ENCODE measurements at places on chromosomes 5 and 9.

GRCh38 chr9:90727488-90727887 lies 74.1 kb upstream of the SYK start:
- no peak for DNase-seq

DNA sequence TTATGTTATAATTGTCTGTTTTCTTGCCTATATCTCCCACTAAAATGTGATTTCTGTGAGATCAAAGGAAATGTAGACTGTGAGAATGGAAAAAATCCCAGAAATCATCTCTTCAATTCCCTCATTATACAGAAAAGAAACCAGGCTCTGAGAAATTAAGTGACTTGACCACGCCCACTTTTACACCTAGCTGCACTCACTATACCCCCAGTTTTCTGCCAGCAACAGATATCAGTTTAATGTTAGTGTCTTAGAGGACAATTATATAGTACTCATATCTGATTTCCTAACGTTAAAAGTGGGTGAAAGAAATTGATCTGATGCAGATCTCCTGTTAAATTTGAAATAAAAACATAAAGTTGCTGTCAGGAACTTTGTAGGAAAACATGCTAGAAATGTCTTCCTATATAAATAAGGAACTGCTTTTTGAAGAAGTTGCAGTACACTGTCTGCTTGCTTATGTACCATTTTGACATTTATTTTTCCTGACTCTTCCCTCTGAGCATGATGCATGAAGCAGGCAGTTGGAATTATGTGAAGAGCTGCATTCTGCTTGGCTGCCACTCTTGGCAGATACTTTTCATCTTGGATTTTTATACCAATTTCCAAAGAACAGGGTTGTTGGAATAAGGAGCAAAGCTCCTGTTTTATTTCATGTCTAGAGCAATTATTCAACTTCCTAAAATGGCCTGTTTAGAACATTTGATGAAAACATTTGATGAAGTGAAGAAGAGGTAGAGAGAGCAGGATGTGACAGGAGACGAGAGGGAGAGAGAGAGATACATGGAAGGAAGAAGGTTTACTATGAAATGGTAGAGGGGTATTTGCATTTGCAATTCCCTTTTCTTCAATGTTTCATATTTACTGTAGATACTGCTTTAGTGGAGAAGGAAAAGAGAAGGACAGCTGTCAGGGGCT lies 57.3 kb upstream of the RICTOR start:
- no peak for DNase-seq

DNA sequence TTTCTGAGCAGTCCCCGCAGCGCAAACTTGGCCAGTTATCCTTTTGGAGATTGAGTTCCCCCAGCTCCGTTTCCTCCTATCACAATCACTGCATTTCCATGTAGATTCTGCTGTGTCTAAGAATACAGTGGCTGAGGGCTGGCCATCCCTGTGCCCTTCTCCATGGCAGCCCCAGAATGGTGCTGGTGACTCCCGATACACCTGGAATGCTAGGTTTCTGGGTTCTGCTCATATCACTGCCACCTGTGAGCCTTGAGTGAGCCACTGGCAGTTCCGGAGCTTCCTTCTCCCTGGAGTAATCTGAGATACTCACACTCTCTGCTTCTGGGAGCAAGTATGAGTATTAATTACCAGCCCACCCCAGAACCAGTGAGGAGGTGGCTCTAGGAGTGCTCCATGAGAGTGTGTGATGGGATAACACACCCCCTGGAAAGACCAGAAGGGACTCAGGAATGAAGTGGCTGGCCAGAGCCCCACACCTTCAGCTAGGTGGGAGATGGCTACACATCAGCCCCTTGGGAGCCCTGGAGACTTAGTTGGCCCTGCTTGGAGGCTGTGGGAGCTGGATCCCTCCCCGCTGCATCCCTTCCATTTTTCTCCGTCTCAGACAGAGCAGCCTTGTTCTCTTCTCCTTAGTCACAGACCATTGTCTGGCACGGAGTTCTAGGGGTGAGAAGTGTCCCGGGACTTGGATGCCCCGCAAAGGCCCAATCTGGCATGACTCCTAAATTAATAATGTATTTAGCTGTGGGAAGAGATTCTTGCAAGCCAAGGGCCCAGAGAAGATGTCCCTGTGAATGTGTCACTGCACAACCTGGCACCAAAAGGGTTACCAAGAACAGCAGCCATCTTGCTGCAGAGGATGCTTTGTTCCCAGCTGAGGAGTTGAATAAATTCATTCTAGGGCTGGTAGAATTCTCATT lies 4.9 kb downstream of the PCDHGC5 start:
- no peak for DNase-seq

- peak; percentile 10 for DNase-seq
Observed at GRCh38 chr9:89309608-89310474, 1.2 kb upstream of the CKS2 start.

DNA sequence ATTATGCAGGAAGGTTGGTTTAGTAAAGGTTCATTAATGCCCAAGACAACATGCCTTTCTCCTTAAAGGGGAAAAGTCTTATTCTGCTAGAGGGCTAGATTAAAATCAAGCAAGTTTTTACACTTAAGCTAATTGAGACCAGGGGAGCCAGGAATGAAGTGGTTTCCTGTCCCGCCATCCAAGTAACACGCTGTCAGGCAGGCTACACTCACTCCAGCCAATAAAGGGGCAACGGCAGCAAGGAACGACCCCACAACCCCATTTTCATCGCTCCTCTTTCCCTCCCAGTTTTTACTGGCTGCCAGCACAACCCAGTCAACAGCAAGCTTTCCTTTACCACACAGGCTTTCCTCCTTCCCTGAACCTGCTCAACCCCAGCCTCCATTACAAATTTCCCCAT lies 225.1 kb downstream of the DCP2 start:
- no peak for DNase-seq

GRCh38 chr5:96816411-96816939 lies 8.7 kb upstream of the ERAP1 start:
- no peak for DNase-seq

DNA sequence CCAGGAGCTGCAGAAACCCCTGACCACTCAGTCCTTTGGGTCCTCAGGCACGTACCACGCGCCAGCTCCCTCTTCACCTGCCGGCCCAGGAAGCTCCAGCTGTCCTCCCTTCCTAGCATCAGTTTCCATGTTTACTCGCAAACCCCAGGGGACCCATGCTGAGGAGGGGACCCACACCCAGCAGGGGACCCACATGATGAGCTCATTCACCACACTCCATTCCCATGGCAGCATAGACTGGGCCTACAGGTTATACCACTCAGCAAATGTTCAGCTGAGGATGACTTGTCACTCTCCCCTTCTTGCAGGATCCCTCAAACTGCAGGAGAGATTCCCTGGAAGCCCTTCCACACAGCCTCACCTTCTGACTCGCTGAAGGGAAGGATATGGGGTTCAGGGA lies 73.5 kb upstream of the GALNT10 start:
- DNase-seq, result no peak

DNA sequence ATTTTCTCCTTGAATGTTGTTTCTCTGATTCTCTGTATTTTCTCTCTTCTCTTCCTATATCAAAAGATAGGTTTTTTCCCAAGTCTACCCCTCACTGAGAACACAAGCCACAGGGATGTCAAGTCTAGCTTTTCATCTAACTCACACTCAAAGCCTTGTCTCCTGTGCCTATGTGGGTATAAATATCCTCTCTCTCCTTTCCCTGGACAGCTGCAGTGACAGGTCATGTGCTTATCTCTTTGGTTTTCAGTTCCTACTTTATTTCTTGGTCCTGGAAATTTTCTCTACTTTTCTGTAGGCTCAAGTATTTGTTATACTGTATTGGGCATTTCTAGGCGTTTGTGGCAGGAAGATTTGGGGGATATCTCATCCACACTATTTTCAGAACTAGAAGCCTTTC lies 182.4 kb upstream of the MVB12B start:
- no peak for DNase-seq

DNA sequence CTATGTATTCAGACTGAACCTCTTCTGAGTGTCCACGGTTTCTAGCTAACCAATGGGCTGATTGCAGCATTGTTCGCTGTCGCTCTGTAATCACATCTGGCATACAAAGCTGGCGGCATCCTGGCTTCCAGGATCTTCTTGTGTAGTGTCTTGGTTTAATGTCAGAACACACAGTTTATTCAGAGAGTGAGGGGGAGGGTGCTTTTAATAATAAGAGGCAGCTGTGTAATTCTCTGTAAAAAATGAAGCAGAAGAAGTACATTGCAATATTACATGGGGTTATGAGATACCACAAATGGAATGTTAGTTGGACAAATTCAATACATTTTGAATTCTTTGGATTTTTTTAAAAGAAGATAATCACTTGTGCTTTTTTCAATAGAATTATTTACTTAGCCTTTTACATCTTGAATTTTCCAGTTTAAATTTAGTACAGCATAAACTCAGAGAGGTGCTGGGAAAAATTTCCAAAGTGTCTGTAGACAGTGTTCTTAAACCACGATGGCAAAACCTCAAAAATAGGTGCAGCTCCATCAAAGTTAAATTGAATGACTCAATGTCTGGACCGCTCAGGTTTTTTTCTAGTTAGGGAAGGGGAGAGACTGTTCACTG lies 206.0 kb downstream of the PCSK1 start:
- no peak for DNase-seq

DNA sequence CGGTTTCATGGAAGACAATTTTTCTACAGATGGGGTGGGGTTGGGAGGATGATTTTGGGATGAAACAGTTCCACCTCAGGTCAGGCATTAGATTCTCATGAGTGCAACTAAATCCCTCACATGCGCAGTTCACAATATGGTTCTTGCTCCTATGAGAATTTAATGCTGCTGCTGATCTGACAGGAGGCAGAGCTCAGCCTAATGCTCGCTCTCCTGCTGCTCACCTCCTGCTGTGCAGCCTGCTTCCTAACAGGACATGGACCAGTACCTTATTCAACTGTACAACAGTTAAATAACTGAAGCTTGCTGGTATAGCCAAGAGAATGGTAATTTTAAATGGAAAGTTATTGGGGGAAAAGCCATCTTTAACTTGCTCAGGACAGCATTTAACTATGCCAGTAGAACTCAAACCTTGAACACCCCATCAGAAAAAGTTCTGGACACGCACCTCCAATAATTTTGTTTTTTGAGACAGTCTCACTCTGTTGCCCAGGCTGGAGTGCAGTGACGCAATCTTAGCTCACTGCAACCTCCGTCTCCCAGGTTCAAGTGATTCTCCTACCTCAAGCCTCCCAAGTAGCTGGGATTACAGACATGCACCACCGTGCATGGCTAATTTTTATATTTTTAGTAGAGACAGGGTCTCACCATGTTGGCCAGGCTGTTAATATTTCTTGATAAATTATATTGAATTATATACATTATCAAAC lies 27.7 kb downstream of the HMGCR start:
- DNase-seq, result no peak

- no peak for DNase-seq
Observed at GRCh38 chr5:59317023-59317773, 576.3 kb downstream of the PDE4D start.

- DNase-seq, result peak; percentile 6
Observed at GRCh38 chr9:122051351-122052321, 41.5 kb downstream of the TTLL11 start.

GRCh38 chr5:124660229-124661093 lies 86.0 kb downstream of the ZNF608 start:
- DNase-seq, result no peak

- DNase-seq, result peak; percentile 56
Observed at GRCh38 chr9:114898741-114899140, 31.6 kb downstream of the TNFSF8 start.

DNA sequence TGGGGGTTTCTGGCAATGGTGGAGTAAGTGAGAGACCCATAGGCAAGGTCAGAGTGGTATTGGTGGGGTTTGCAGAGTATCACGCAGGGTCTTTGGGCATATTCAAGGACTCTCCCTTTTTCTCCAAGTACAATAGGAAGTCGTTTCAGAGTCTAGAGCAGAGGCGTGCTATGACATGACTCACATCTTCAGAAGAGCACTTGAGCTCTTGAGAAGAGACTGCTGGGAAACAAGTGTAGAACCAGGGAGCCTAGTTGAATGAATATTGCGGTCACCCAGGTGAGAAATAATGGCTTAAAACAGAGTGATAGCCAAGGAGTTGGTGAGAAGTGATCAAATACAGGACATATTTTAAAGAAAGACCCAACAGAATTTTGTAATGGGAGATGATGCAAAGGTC lies 813.4 kb downstream of the TLE1 start:
- no peak for DNase-seq

DNA sequence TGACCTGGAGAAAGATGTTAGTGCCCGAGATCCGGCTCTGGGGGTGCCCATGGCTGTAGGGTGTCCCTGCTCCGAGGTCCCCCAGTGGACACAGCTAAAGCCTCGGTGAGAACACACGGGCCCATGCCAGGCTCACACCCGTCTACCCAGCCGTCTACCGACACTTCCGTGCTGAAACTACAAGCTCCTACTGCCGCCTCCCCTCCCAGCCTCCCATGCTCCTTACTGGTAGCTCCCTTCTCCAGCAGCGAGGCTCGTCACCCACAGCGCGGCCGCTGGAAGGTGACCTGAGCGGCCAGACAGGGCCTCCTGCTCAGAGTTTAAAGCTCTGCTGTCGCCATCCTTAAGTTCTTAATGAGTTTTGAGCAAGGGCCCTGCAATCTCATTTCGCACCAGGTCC lies 33.2 kb upstream of the CLPTM1L start:
- DNase-seq, result no peak

DNA sequence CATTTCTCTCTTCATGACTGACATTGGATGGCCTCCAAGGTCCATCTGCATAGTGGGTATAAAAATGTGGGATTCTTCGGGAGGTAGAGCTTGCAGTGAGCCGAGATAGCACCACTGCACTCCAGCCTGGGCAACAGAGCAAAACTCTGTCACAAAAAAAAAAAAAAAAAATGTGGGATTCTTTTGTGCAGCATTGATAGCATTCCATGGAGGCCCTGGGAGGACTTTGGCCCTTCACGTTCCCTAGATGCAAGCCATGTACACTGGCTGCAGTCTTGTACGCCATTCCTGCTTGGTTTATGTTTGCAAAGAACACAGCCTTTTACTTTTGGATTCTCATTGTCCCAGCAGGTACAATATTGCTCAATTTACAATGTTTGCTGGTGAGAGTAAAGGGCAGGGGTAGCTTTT lies 157.8 kb downstream of the SLCO4C1 start:
- DNase-seq, result no peak

- DNase-seq, result no peak
Observed at GRCh38 chr9:128148509-128149000, 698 bp upstream of the LCN2 start.

DNA sequence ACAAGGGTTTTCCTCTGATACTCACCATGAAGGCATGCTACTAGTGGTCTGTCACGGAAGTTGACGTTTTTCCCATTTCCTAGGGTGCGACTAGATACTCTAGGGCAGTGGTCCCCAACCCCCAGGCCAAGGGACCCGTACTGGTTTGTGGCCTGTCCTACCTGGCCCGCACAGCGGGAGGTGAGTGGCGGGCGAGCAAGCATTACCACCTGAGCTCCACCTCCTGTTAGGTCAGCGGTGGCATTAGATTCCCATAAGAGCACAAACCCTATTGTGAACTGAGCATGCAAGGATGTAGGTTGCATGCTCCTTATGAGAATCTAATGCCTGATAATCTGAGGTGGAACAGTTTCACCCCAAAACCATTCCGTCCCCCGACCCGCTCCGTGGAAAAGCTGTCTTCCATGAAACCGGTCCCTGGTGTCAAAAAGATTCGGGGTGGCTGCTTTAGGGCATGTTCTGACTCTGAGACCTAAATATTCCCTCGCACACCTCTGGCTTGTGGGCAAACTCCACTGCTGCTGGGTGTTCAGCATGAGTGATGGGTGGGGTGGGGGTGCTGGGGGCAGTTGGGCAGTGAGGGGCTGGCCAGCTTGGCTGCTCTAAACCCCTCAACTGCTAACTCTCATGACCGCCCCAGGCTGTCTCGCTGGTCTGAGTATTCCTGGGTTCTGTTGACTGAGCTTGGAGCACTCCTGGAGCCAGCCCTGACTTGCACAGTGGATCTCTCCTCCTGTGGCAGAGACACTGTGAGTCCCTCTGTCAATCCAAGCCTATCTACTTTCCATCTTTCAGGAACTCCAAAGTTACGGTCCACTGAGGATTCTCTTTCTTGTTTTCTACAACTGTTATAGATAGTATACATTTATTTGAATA lies 78.3 kb upstream of the NEK6 start:
- DNase-seq, result no peak

Data from stimulated activated CD4-positive, alpha-beta T cell treated with anti-CD3 and anti-CD28 coated beads, Interleukin-12 subunit alpha, Interleukin-12 subunit beta, amount 100 ng/mL, for 4 hours (primary cell).